ENCODE measurements at places on chromosomes 12 and 14. TPM values are rescaled to one million over a fixed set of nuclear protein-coding genes. Genes with fewer than 3 reads are reported as not detected.

DNA sequence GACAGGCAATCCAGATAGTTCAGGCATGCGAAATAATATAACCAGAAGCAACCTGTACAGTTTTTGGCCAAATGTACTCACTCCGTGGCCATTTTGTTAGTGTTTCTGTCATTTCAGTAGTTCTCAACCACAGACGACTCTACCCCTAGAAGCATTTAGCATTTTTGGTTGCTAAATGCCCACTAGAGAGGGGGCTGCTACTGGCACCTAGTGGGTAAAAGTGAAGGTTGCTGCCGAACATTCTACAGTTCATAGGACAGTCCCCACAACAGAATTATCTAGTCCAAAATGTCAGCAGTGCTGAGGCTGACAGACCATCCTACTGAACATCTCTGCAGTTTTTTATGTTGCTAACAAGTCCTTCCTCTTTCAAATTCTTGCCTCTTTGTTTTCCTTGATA is 107.4 kb downstream of the TSHR start:
- DNase-seq = no peak

- no peak for DNase-seq
Observed at GRCh38 chr14:94619297-94619696, 7.1 kb downstream of the SERPINA3 start.

PIGH gene
- 26.3 TPM for total RNA-seq

RFLNA gene
- 6.0 TPM for total RNA-seq

SMIM41 gene
- total RNA-seq = 3.4 TPM

- DNase-seq = no peak
Observed at GRCh38 chr12:110741341-110742095, 1.2 kb downstream of the PPP1CC start.

GRCh38 chr12:37565112-37565511 is 751.5 kb upstream of the ALG10B start:
- no peak for DNase-seq

LRRC10 gene
- total RNA-seq = not detected

DNA sequence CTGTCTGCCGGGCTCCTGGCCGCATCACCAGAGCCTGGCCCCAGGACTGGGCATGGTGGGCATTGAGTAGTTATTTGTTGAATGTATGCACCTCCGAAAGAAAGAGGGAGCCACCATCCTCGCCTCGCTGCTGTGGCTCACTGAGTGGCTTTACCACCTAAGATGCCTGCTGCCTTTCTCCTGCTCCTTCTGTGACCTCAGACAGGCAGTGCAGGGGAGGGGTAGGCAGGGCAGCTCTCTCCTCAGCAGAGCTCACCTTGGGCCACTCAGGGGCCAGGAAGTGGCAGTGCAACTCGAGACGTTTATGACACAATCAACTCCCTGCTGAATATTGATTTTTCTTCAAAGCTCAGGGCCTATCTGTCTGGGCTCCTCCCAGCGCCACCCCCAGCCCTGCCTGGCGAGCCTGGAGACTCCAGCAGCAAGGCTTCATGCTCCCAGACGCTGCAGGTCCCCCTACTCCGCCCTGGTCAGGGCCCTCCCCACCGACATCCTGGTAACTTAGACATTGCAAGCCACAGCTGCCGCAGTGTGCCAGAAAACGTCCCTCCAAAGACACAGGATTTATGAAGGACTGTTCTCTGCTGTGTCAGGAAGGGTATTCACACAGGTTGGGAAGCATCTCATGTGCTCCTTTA is 84.3 kb upstream of the DIO3 start:
- DNase-seq = no peak

GRCh38 chr12:117774941-117775775 is 193.6 kb downstream of the KSR2 start:
- DNase-seq = no peak

DNA sequence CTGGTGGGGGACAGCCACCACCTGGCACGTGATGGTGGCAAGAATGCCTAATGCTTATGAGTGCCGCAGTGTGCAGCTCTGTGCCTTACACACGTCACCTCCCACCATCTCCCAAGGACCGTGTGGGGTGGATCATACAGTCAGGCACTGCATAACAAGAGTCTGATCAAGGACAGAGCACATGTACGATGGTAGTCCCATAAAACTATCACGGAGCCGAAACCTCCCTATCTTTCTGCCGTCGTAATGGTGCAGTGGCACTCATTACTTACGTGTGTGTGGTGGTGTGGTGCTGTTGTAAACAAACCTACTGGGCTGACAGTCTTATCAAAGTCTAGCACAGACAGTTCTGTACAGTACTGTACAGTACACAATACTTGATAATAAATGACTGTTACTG is 89.3 kb downstream of the CACNA1C start:
- no peak for DNase-seq

CD27 gene
- total RNA-seq = 0.26 TPM

PRICKLE1 gene
- total RNA-seq = 59.7 TPM

KRT82 gene
- not detected for total RNA-seq

RTL1 gene
- total RNA-seq = 0.37 TPM

Data from urinary bladder (tissue), 4 donors.